ENCODE measurements at places on chromosomes 2 and 18.

- DNase-seq, result no peak
Measured at GRCh38 chr2:128593879-128594650, 275.4 kb upstream of the HS6ST1 start.

DNA sequence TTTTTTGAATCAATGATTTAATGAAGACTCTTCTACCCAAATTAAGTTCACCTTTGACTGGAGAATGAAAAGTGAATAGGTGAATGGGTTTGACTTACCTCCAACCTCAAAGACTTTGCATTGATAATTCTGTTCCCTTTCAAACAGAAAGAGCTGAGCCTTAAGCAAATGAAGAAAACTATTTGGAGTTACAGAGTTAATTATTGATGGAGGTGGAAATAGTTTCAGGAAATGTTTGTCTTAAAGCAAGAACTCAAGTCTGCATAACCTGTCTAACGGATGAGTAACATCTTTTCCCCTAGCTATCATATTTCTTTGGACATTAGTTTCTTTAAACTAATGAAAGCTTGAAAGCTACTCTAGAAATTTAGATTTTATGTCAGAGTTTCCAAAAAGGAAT lies 166.5 kb downstream of the CERS6 start:
- no peak for DNase-seq

DNA sequence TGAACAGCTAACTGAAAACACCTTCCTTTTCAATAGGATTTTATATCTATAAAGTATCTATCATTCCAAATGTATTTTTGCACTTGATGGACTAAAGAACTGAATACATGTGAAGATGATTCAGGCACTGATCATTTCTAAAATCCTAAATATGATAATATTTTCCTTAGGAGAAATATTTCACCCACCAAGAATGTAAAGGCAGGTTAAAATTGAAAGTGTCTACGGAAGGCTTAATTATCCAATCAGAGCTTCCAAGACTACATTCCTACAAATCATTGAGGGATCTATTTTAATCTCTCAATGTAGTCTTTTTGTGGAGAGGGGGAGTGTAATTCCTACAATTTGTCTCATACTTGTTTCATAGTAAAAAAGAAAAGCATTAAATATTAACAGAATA lies 3.6 kb downstream of the GALNT3 start:
- no peak for DNase-seq

DNA sequence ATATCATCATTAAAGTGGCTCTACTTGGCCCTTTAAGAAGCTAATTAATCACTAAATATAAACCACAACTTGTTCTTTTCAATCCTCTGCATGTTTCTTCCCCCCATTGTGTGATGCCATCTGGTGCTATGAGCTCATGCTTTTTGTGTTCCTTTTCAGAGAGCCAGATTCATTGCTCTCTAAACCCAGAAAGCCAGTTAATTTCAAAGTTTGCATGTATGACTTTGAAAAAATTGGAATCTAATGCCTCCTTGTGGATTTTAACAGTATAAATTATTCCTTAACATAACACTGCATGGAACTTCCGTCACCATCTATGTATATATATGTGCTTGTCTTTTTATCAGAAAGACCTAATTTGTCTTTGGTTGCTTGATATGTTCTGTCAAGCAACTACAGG lies 31.1 kb downstream of the TMEM178A start:
- DNase-seq, result no peak

GRCh38 chr2:161947836-161948235 lies 126.2 kb downstream of the DPP4 start:
- DNase-seq, result no peak

GRCh38 chr2:197628043-197628500 lies 47.3 kb downstream of the RFTN2 start:
- no peak for DNase-seq

DNA sequence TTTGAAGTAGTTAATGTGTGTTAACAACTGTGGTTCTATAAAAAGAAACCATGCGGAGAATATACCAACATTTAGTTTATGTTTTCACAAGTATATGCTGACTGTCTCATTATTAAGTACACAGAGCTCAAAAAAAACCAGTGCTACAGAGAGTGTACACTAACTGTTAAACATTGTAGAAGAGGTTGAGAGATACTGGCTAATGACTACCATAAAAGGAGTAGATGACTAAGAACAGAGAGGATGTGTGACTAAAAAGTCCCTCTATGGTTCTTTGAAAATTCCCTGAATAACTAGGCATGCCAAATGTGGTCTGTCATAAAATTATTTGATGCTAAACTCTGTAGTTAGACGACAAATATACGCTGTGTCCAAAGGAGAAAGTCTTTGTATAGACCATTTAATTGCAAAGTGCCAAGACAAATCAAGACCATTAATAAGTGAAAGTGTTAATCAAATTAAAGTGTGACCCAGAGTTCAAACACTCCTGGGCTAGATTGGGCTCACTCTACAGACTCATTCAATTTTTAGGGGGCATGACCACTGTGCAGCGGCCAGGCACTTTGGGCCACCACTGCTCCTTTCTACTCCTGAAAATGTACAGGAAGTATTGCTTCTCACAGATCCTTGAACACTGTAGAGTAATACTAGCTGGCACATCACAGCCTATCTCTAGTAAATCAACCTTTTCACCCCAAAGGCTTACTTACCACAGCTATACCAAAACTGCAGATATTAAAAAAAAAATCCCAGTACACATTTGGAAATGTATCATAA lies 45.1 kb upstream of the SERTAD2 start:
- DNase-seq, result no peak

GRCh38 chr2:70692256-70692655 lies 75.7 kb downstream of the ADD2 start:
- DNase-seq, result no peak

DNA sequence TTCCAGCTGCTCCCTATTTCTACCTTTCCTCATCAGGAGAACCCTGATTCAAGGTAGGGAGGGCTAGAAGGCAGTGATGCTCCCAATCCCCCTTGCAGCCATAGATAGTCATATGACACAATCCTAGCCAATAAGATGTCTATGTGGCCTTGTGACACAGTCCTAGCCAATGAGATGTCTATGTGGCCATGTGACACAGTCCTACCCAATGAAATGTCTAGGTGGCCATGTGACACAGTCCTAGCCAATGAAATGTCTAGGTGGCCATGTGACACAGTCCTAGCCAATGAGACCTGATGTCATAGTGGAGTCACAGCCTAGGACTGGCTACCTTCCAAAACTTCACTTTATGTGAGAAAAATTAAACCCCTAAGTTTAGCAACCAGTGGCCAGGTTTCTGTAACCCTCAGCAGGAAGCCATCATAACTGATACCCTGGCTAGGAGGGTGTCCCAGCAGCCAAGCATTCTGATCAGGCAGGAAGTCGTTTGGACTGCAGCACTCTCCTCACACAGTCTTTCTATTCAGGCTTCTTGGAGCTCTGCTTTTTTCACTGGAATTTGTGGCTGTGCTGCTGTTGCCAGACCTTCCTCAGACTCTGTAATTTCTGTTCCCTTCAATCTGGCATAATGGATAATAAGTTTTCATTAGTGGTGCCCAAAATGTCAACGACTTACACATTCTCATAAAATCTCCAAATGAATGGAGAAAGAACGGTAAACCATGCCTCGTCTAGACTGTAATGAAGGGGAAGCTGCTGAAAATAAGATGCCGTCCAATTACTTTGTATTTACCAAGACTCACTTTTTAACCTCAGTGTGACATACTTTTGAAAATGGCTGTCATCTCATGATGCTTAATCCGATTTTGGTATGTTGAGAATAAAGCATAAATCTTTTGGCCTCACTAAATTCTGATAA lies 165.0 kb upstream of the NCKAP5 start:
- no peak for DNase-seq

GRCh38 chr2:238549866-238550265 lies 123.1 kb downstream of the ASB1 start:
- DNase-seq, result no peak

- no peak for DNase-seq
Measured at GRCh38 chr2:100948942-100949811, 52.9 kb upstream of the RPL31 start.

DNA sequence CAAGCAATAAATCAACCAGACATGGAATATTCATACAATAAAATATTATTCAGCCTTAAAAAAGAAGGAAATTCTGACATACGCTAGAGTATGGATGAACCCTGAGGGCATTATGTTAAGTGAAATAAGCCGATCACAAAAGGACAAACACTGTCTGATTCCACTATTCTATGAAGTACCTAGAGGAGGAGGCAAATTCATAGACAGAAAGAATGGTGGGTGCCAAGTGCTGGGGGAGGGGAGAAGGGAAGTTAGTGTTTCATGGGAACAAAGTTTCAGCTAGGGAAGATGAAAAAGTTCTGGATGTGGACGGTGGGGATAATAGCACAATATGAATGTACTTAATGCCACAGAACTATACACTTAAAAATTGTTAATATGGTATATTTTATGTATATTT lies 19.8 kb downstream of the SMAD7 start:
- no peak for DNase-seq
